NCI-H345 (cell line): ENCODE measurements at places on chromosomes 5 and 9.

DNA sequence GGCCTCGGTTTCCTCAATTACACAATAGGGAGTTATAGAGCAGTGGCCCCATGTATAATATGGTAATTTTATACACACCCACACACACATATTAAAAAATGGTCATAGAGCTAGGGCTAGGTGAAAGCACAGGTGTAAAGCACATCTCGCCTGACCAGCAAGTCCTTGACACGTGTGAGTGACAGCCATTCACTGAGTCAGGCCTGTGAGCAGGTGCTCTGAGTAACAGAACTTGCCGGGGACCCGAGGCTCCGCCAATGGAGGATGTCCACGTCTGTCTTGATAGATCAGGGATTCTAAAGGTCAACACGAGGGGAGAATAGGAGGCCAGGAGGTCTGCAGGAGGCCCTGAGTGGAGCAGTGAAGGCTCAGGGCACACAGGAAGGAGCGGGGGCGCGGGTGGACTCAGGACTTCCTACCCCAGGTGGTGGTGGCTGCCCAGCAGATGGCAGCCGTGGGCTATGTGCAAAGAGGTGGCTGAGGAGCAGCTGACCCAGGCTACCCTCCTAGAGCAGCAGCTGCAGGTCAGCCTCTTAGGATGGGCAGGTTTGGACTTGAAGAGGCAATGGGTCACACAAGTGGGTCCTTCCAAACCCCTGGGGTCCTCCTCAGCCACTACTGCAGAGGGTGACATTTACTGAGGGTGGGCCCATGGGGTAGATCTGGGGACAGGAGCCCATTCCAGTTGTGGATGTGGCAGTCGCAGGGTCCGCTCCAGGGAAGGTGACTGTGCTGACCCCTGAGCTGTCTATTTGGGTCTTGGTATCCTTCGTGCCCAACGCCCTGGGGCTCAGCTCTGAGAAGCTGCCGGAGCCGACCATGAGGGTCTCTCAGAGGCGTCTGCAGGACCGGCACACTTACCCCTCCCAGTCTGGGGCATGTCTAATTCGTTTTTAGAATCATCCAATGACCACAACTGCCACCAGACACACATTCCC lies 45.9 kb downstream of the PRRT1B start:
- peak; percentile 64 for DNase-seq

- no peak for DNase-seq
Measured at GRCh38 chr9:3880851-3881250, 355.1 kb upstream of the RFX3 start.

DNA sequence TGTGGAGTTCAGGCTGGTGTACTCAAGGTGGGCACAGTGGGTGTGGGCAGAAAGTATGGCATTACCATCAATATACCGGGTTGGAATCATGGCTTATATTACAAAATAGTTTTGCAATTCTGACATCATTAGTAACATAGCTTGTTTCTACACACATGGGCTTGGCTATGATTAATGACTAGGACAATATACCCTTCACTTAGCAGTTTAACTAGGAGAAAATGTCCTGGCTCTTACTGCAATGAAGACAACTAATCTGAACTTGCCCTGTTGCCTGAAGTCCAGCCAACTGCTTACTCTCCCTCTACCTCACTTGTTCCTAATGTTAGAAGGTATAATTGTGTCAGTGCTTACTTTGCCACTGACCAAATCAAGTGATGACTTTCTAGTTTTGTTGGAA lies 612.5 kb downstream of the EFNA5 start:
- DNase-seq, result no peak

GRCh38 chr5:68116868-68117411 lies 98.6 kb upstream of the PIK3R1 start:
- DNase-seq, result no peak

GRCh38 chr9:27162045-27162444 lies 53.0 kb downstream of the TEK start:
- no peak for DNase-seq

GRCh38 chr9:137429974-137430722 lies 7.0 kb downstream of the NOXA1 start:
- peak; percentile 78 for DNase-seq

DNA sequence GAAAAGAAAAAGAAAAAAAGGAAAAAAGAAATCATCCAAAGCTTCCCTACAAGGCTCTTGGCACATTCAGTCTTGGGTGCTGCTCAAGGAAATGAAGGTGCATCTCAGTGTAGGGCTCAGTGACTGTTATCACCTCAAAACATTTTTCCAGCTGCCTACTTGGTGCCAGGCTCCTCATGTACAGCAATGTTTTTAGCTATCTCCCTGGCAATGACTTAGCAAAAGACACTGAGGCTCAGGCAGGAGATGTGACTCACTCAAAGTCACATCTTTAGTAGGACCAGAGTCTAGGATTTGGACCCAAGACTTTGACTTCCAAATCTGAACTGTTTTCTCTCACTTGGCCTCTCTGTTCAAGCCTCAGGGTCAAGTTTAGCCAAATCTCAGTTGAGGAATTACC lies 264.2 kb downstream of the CRB2 start:
- DNase-seq, result no peak

DNA sequence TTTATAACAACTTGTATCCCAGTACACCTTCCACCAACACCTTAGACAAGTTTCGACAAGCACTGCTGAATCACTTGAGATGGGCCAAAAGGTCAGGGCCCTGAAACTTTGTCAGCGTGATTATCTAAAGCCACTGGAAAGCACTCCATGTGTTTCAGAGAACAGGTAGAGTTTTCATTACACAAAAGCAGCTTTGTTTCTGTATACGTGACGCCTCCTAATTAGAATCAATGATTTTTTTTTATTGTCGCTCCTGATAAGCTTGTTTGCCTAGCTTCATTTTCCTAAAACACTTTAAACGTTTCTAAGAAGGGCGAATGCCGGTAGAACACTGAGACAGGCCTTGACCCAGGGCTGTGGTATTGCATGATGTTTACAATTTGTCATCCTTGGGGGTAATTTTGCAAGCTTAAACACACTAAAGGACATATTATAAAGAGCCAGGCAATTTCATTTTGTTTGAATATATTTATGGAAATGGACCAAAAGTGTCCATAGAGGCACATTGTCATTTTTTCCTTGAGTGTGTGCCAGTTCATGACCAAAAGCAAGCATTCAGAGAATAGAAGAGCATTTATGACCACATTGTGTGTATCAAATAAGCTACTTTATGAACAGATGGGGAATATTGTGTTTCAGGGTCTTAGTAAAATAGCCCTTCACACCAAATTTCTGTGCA lies 193.6 kb downstream of the GLIS3 start:
- DNase-seq, result no peak

- no peak for DNase-seq
Measured at GRCh38 chr9:16532681-16533450, 337.6 kb downstream of the BNC2 start.

DNA sequence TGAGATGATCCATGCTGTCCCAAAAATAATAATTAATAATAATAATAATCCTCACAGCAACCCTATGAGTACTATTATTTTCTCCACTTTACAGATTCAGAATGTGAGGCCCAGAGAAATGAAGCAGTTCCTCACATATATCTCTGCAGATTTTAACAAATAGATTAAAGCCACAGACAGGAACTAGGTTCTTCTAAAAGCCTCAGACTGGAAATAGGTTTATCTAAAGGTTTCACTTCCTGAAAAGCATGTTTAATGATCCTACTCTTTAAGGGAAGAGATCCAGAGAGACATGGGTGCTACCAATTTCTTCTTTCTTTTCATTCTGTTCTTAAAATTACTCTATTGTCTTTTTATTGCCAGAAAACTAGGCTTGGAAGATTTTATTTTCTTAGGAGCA lies 1079.4 kb upstream of the COX7C start:
- no peak for DNase-seq

DNA sequence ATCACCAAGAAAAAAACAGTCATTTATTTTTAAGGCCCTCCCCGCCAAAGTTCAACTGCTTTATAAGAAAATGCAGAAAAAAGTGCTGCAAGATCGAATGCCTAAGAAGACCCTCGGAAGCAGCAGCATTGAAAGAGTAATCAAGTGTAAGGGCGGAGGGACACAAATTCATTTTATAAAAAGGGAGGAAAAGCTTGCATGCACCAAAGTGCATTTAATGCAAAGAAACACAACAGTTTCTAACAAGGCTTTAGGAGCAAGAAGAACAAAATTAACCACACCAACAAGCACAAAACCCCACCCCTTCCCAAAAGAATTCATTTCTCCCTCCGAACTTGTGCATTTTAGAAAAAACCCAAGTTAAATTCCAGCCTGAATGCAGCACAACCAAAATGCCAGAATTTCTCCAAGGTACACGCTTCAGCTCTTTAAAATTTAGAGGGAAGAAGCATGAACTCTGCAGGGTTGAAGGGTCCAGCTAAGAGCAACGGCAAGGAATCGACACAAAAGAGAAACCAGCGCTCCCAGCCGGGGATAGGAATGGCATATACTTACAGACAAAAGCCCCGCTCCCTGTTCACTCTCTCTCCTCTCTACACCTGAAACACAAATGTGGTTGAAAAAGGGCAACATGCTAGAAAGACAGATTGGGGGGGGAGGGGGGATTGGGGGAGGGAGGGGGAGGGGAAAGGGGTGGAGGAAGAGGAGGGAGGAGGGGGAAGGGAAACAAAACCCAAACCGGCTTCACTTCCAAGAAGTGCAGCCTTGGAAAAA lies at the start of gene NREP:
TSS of gene NREP (minus strand) at position 614 of the 774 bp plus-strand sequence. CDS start 1,422 bp downstream, outside the sequence.
- peak; percentile 69 for DNase-seq

GRCh38 chr5:59746241-59746765 lies 147.2 kb downstream of the PDE4D start:
- DNase-seq, result no peak

DNA sequence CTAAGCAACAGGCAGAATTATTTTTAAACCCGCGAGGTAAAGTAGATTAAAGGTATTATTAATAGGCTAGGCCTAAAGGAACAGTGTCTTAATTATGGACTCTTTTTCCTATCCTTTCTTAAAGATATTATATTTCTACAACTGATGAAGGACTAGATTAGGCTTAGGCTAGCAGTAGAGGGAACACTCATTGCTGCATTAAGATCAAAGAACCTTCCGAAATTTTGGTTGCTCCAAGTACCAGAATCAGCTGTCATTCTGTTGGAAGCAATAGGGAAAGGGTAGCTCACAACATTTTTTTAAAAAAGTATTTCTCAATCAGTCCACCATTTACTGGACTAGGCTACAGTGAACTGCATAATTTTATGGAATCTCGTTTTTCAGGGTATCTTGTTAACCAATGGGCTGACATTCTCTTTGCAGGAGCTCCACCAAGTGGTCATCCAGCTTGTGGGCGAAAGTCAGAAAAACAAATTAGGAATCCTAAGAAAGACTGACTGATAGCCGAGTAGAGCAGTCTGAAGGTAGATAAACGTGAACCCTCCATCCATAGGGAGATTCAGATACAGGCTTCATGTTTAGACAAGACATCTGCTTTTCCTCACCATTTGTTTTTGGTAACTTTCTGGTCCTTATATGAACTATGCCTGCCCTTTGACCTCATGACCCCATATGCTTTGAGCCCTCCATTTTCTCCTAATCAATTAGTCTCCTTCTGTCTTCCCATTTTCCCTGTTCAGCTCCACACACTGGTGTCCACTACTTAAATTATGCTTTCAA lies 103.6 kb upstream of the CHD1 start:
- DNase-seq, result peak; percentile 2

- no peak for DNase-seq
Measured at GRCh38 chr5:196350-196749, 5.1 kb downstream of the LRRC14B start.

DNA sequence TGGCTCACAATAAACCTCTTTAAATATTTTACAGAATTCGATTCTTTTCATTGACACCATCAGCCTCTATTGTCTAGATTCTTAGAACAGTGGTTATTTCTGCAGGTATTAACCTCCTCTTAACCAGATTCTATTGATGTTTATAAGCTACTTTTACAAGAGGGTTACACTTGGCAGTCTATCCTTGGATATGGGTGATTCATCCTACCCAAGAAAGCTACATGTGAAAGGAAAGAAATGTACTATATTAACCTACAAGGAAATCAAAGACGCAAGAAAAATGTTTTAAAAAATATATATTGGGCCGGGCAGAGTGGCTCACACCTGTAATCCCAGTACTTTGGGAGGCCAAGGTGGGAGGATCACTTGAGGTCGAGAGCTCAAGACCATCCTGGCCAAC lies 16.7 kb downstream of the SLC25A25 start:
- no peak for DNase-seq

DNA sequence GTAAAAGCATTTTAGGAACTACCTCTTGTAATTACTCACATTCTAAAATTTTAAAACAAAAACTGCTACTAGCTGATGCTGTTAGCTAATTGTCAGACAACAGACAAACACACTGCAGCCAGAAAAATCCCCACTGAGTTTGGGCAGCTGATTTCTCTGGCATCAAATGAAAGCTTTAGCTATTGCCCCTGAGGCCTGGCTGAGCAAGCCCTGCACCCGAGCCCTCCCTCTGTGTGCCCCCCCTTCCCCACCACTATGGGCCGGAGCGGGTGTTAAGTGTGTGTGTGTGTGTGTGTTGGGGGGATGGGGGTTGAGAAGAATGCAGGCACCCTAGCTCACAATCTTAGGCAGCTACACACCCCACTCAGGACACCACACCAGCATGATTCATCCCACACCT lies 2.4 kb downstream of the NEUROG1 start:
- DNase-seq, result no peak

GRCh38 chr5:57878301-57878722 lies 395.7 kb upstream of the ACTBL2 start:
- no peak for DNase-seq

- DNase-seq, result peak; percentile 70
Measured at GRCh38 chr5:134176511-134177368, at the start of gene SKP1. Gene SKP1 (minus strand): TSS chr5:134176950. CDS start chr5:134174022, 2,928 bp downstream.

GRCh38 chr9:22954550-22954949 lies 507.9 kb downstream of the DMRTA1 start:
- no peak for DNase-seq

DNA sequence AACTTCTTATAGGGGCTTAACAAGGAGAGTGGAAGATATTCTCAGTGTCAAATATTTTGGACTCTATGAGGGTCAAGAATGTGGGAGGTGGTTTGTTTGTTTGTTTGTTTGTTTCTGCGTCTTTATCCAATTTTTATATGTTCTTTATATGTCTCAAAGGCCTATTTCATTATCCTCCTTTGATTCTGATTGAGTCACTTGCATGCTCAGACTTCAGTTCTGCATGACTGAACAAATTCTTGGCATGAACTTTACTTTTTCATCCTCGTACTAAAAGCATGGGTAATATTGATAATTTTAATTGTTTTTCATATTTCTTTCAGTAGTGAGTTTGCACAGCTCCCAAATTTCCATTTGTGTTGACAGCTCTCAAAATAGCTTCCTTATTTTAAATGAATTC lies 19.2 kb upstream of the ERBIN start:
- DNase-seq, result peak; percentile 0

GRCh38 chr9:73148447-73148937 lies 3.2 kb upstream of the ANXA1 start:
- no peak for DNase-seq
